ENCODE measurements at places on chromosomes 3 and 15.

- no peaks in the 10 kb centered on the region for H3K27me3 ChIP-seq
- no peaks in the 10 kb centered on the region for H3K4me1 ChIP-seq
- H3K4me3 ChIP-seq: no peak overlapping the region
- no peaks in the 10 kb centered on the region for H3K36me3 ChIP-seq
These were observed 518.7 kb downstream of the MCTP2 start for GRCh38 chr15:94749811-94750617.

DNA sequence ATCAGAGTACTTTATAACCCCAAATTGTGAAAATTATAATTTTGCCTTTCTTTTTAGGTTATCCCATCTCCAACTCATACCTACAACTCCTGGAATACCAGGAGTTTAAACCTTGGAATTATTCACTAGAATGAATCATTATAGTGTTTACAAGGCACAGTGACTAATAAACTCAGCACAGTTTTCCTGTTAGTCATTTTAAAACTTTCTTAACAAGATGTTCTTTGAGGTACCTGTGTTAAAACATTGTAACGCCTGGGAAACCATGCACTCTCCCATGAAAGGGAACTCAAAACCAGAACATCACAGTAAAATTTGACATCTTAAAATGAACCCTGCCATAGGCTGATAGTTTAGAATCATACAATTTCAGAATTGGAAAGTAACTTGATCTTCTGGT, 132.4 kb upstream of the OSTN start:
- no peaks in the 10 kb centered on the region for H3K27me3 ChIP-seq
- DNase-seq: peak; percentile 8
- H3K4me3 ChIP-seq: no peak overlapping the region
- no peaks in the 10 kb centered on the region for H3K4me1 ChIP-seq

DNA sequence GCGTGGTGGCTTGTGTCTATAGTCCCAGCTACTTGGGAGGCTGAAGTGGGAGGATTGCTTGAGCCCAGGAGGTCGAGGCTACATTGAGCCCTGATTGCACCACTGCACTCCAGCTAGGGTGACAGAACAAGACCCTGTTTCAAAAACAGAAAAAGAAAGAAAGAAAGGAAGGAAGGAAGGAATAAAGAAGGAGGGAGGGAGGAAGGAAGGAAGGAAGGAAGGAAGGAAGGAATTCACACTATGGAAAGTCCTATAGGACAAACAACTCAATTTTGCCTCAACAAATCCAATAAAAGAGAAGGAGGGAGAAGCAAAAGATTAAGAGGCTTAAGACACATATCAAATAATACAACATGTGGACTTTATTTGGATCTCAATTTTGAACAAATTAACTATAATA, 16.5 kb upstream of the TCF12 start:
- no peak overlapping the region for H3K4me3 ChIP-seq
- H3K27me3 ChIP-seq: no peaks in the 10 kb centered on the region
- no peak for DNase-seq
- no peaks in the 10 kb centered on the region for H3K4me1 ChIP-seq
- no peak overlapping the region for H3K27ac ChIP-seq
- H3K36me3 ChIP-seq: no peaks in the 10 kb centered on the region

GRCh38 chr15:64690008-64690407, 85.4 kb downstream of the RBPMS2 start:
- no peak overlapping the region for H3K27ac ChIP-seq
- H3K4me1 ChIP-seq: peaks cover 2% of the 10 kb centered on the region
- no peak for DNase-seq
- peaks cover 55% of the 10 kb centered on the region for H3K36me3 ChIP-seq
- no peak overlapping the region for H3K4me3 ChIP-seq

GRCh38 chr3:39207361-39208186, 15.2 kb upstream of the XIRP1 start:
- H3K4me3 ChIP-seq: no peak overlapping the region
- H3K4me1 ChIP-seq: no peaks in the 10 kb centered on the region
- H3K36me3 ChIP-seq: no peaks in the 10 kb centered on the region
- H3K27ac ChIP-seq: no peak overlapping the region

GRCh38 chr3:120137548-120137947, 43.3 kb upstream of the GSK3B start:
- no peaks in the 10 kb centered on the region for H3K36me3 ChIP-seq
- no peak overlapping the region for H3K27ac ChIP-seq
- DNase-seq: no peak
- peaks cover 6% of the 10 kb centered on the region for H3K4me1 ChIP-seq
- no peak overlapping the region for H3K4me3 ChIP-seq
- H3K27me3 ChIP-seq: no peaks in the 10 kb centered on the region

DNA sequence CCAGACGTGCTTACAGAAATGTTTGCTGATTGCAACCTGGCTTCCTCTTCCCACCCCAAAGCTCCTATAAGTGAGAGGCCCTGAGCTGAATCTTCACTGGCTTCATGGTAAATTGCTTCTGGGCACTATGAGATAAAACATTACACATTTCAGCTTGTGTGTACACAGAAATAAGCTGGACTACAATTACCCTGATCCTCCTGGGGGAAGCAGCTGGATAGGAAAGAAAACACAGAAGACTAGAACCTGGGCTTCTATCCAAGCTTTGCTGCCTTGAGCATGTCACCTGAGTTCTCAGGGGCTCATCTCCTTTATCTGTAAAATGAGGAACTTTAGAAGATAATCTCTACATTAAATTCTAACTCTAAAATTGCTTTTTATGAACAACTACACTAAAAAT, 40.3 kb downstream of the THBS1 start:
- no peak for DNase-seq
- no peaks in the 10 kb centered on the region for H3K27me3 ChIP-seq
- no peak overlapping the region for H3K4me3 ChIP-seq
- H3K36me3 ChIP-seq: no peaks in the 10 kb centered on the region

- H3K4me1 ChIP-seq: peaks cover 10% of the 10 kb centered on the region
- H3K36me3 ChIP-seq: peaks cover 21% of the 10 kb centered on the region
- no peaks in the 10 kb centered on the region for H3K27me3 ChIP-seq
These were observed 29.7 kb downstream of the EFCAB12 start for GRCh38 chr3:129398803-129399144.

- no peaks in the 10 kb centered on the region for H3K27me3 ChIP-seq
- no peak overlapping the region for H3K27ac ChIP-seq
- no peaks in the 10 kb centered on the region for H3K36me3 ChIP-seq
- H3K4me1 ChIP-seq: no peaks in the 10 kb centered on the region
- H3K4me3 ChIP-seq: no peak overlapping the region
- no peak for DNase-seq
These were observed 51.2 kb upstream of the TBC1D5 start for GRCh38 chr3:17793542-17794195.

DNA sequence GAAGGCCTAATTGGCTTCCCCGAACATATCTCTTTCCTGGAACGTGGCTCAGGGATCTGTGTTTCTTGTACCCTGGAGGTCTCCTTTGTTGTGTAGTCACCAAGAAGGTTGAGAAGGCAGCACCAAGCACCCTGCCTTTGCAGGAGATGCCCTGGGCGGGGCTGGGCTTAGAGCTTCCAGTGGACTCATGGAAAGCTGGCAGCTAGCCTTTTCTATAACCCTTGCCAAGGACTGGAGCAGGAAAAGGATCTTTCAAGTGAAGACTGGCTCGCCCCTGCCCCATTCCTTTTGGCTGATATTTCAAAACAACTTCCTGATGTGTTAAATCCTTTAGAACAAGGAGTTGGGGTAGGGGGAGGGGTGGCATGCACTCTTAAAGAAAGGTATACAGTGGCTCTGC, 58.9 kb upstream of the EPHA6 start:
- H3K4me1 ChIP-seq: peaks cover 1% of the 10 kb centered on the region
- H3K27me3 ChIP-seq: no peaks in the 10 kb centered on the region
- no peak for DNase-seq
- H3K27ac ChIP-seq: no peak overlapping the region
- no peaks in the 10 kb centered on the region for H3K36me3 ChIP-seq

DNA sequence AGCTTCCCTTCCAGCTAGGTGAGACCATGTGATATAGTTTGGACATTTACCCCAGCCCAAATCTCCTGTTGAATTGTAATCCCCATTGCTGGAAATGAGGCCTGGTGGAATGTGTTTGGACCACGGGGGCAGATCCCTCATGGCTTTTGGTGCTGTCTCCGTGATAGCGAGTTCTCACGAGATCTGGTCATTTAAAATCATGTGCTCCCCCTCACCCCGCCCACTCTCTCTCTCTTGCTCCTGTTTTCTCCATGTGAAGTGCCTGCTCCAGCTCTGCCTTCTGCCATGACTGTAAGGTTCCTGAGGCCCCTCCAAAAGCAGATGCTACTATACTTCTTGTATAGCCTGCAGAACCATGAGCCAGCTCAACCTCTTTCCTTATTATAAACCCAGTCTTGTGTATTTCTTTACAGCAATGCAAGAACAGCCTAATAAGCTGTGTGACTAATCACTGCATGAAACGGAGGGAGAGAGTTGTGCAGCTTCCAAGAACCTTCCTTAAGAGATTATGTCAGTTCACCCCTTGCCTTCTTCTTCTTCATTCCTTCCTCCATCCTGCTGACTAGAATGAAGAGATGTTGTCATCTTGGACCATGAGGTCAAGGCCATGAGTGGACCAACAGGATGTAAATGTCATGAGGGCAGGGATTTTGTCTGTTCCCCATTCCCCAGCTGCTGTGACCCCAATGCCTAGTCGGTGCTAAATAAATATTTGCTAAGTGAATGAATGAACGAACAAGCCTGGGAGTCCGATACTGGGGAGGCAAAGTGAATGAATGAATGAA, 91.0 kb downstream of the CPN2 start:
- DNase-seq: no peak
- H3K27ac ChIP-seq: no peak overlapping the region
- H3K4me1 ChIP-seq: peaks cover 5% of the 10 kb centered on the region
- H3K36me3 ChIP-seq: no peaks in the 10 kb centered on the region
- H3K4me3 ChIP-seq: no peak overlapping the region
- H3K27me3 ChIP-seq: no peaks in the 10 kb centered on the region

GRCh38 chr3:32128936-32129335, 22.5 kb downstream of the GPD1L start:
- no peaks in the 10 kb centered on the region for H3K27me3 ChIP-seq
- DNase-seq: no peak
- no peaks in the 10 kb centered on the region for H3K4me1 ChIP-seq
- H3K27ac ChIP-seq: no peak overlapping the region
- no peaks in the 10 kb centered on the region for H3K36me3 ChIP-seq
- no peak overlapping the region for H3K4me3 ChIP-seq

- H3K36me3 ChIP-seq: no peaks in the 10 kb centered on the region
- H3K27me3 ChIP-seq: no peaks in the 10 kb centered on the region
- peak overlapping the region; percentile 82 for H3K27ac ChIP-seq
- H3K4me3 ChIP-seq: no peak overlapping the region
- H3K4me1 ChIP-seq: peaks cover 7% of the 10 kb centered on the region
- no peak for DNase-seq
These were observed 62.9 kb upstream of the ULK4 start for GRCh38 chr3:42024591-42025351.

- no peak overlapping the region for H3K27ac ChIP-seq
- no peak overlapping the region for H3K4me3 ChIP-seq
- DNase-seq: no peak
These were observed 2.1 kb upstream of the PARP14 start for GRCh38 chr3:122678506-122678905.

DNA sequence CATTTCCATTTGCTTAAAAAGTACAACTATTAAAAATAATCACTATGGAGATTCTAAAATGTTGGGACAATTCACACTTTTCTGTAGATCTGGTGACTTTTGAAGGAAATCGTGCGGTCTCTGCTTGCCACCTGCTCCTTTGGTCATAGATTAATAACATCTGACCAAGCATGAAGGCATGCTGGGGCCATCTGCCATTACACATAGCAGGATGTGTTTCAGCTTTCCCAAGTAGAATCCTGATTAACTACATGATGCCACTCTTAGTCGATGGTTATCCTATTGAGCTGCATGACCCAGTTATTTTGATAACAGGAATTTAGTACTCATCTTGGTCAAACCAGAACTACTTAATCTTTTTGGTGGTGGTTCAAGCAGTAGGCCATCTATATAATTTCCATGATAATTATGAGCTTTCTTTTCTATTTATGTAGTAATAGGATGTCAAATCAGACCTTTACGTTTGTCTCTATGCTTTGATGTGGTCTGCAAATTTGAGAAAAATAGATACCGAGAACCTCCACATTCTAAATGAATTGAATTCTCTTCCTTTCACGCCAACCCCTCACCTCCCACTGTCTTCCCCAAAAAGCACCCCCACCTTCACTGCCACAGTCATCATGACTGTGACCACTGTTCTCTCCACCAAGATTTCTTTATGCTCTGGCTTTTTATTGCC, 158.1 kb downstream of the DIPK2A start:
- no peak overlapping the region for H3K27ac ChIP-seq
- no peak for DNase-seq
- H3K4me3 ChIP-seq: no peak overlapping the region
- H3K27me3 ChIP-seq: no peaks in the 10 kb centered on the region
